ENCODE measurements at places on chromosomes 3 and 15.

GRCh38 chr15:96172417-96172816 lies 158.1 kb upstream of the NR2F2 start:
- no peak for DNase-seq

GRCh38 chr3:128274837-128275236 lies 121.6 kb downstream of the EEFSEC start:
- no peak for DNase-seq

- no peak for DNase-seq
Observed at GRCh38 chr15:73282567-73283365, 86.0 kb downstream of the HCN4 start.

DNA sequence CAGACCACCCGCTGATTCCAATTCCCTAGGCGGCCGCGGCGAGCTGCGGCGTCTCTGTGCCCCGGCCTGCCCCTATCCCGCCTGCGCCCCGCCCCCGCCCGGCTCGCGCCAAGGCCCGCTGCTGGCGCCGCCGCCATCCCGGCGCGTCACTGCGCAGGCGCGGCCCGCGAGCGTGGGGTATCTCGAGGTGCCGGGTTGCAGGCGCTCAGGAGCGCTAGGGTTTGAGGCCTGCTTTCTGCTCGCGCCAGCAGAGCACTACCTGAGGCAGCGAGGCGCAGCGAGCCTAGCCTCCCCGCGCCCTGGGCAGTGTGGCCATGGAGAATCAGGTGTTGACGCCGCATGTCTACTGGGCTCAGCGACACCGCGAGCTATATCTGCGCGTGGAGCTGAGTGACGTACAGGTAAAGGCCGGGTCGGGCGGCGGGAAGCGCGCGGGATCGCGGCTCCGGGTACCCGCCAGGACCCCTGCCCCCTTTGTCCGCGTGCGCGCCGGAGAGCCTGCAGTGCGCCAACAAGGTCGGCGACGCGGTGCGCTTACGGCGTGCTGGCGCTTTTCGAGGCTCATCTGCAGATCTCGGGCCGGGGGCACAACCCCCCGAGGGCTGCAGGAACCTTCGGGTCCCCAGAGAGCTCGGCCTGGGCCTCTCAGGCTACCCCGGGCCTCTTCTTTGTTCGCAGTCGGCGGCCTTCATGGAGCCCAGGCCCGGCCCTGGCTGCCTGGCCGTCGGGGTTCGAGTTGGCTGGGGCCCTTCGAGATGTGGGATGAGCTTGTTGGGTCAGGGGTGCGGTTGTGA lies at the start of gene HACD3:
Gene HACD3 (plus strand): TSS at position 146 of the 794 bp plus-strand sequence. CDS start 169 bp downstream, at position 315.
- peak; percentile 71 for DNase-seq

GRCh38 chr15:88623061-88623460 lies 1.9 kb downstream of the AEN start:
- no peak for DNase-seq

GRCh38 chr3:195020921-195021320 lies 250.0 kb downstream of the XXYLT1 start:
- DNase-seq, result no peak

DNA sequence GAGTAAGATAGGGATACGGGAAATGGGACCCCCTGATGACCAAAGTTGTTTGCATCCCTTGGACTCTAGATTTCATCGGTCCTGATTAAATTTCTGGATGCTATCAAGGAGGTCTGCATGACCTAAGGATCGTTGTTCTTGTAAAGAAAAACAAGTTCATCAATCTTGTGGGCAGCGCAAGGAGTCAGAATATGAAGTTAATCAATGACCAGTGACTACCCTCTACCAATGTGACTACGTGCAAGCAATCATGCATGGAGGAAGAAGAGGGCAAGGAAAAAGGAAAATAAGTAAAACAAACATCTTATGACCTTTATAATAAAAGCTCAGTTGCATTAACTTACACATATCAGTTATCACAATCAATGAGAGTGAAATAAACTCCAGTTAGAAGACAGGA lies 139.7 kb downstream of the RTP4 start:
- no peak for DNase-seq

GRCh38 chr15:90364251-90364650 lies 12.2 kb downstream of the ZNF774 start:
- DNase-seq, result no peak

- DNase-seq, result no peak
Observed at GRCh38 chr3:36864180-36865053, 80.4 kb downstream of the TRANK1 start.

- no peak for DNase-seq
Observed at GRCh38 chr3:65412588-65412987, 626.1 kb downstream of the MAGI1 start.

DNA sequence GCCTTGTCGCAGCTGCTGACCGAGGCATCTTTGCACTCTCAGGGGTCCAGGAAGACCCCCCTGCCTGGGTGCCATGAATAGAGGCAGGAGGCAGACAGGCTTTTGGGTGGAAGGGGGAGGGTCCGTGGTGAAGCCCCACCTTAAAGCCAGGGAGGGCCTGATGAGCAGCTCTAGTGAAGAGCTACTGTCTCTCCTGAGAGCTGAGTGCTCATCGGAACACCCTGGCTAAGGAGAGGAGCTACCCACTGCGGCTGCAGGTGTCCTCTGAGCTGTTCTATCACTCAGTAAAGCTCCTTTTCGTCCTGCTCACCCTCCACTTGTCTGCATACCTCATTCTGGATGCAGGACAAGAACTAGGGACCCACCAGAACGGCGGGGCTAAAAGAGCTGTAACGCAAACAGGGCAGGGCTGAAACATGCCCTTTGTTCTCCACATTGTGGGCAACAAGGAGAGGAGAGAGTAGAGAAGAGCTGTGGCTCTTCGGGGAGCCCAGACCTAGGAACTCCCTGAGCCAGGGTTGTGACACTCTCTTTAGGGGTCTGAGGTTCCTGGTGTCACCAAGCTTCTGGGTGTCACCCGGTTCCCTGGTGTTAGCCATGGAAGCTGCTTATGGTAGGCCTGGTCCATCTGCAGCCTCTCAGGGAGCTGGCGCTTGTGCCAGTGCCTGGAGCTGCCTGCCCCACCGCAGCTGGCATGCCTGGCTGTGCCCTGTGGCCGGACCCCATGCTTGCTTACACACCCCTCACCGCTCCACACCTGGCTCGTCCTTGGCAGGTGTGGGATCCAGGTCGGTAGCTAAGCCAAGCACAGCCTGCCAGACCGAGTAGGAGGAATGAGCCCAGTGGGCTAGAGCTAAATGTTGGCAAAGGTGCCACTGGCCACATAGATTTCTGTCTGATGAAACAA lies 26.2 kb upstream of the TFG start:
- no peak for DNase-seq

DNA sequence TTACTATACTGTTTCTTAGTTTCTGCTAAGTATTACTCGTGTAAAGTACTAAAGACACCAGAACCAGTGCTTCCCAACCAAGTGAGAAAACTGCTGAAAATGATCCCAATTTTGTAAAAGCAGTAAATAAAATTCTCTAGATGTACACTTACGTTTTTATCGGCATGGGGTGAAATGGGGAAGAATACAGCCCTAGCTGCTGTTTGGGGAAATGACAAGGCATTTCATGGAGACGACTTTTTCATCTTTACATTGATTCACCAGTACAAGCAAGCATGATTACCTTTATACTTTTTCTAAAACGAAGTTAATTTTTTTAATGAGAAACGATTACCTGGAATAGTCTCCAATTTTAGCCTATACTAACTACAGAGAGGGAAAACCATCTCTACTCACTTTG lies 1.4 kb downstream of the PSMD6 start:
- DNase-seq, result no peak

GRCh38 chr3:193938613-193939012 lies 197.3 kb upstream of the HES1 start:
- DNase-seq, result no peak

- no peak for DNase-seq
Observed at GRCh38 chr15:99359769-99360168, 108.5 kb downstream of the LRRC28 start.
